ENCODE measurements at places on chromosomes 5 and 9. TPM values are rescaled to one million over a fixed set of nuclear protein-coding genes. Genes with fewer than 3 reads are reported as not detected.

PDE6A gene
- not detected for total RNA-seq

- DNase-seq: no peak
These were observed 4.3 kb upstream of the ARID3C start for GRCh38 chr9:34633166-34633565.

- no peak for DNase-seq
These were observed 33.2 kb upstream of the DMXL1 start for GRCh38 chr5:119037496-119038215.

DNA sequence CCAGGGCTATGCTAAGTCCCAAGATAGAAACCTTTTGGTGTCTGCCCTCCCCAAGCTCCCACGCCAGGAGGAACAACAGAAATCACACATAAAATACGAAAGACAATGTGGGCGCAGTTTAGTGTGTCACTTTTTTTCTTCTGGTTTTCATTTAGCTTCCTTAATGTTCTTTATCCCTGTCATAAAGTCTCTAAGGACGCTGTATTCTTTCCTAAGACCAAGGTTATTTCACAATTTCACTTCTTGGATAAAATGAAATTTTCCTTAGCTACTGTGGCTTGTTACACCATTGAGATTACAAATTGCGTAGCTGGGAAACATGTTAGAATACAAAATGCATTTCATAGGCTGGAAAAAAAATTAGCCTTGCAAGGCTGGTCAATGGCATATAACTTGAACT, 85.4 kb downstream of the GLIS3 start:
- DNase-seq: no peak
